Type B pancreatic cell (in vitro differentiated cells): ENCODE measurements at places on chromosomes 7 and 10.

- no peak for DNase-seq
Measured at GRCh38 chr10:34575882-34576281, 239.2 kb downstream of the PARD3 start.

DNA sequence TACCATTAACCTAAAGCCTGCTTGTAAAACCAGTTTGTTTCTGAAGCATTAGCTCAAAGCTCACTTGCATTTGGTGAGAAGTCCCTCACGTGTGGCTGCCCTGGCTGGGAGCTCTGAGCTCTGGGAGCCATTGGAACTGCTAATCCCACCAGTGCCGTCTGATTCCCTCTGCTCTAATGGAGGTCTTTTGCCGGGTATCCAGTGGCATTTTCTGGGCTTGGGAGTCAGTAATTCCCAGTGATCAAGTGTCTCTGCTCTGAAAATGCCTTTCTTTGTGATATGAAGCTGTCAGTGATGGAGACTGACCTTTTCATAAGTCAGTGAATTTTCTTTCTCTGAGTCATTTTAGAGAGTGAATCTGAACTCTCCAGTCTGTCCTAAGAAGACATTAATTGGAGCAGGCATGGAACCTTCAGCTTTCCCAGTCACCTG, 36.9 kb upstream of the FAM20C start:
- DNase-seq = no peak

- DNase-seq = no peak
Measured at GRCh38 chr7:85177316-85177715, 9.5 kb downstream of the SEMA3D start.

- no peak for DNase-seq
Measured at GRCh38 chr10:20457649-20458048, 439.5 kb downstream of the NEBL start.

DNA sequence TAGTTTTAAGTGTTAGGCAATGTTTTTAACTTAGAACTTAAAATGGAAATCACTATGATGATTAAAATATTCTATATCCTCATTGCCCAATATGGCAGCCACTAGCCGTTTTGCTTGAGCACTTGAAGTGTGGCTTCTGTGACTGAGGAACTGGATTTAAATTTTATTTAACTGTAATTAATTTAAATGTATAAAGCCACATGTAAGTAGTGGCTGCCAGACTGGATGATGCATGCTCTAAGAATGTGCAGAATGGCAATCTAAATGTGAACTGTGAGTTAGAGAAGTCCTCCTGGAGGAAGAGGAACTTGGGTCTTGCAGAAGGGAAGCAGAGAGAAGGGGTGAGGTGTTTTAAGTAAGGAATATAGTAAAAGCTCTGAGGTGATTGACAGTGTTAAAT, 451.4 kb downstream of the SUGCT start:
- DNase-seq = no peak

DNA sequence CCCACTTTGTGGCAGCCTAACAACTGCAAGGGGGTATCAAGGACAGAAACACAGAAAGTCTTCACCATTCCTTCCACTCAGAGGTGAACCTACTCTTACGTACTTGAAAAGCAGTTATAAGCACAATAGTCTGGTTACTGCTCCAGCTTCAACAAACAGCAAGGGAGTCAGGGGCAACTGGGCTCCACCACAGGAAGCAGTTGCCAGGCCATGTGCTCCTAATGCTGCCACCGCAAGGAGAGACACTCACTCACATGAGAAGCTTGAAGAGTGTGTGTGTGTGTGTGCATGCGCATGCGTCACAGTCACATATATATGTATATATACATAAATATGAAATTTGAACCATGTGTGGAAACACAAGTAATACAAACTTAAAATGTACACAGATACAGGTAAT, 65.5 kb downstream of the GRB10 start:
- no peak for DNase-seq

GRCh38 chr7:77685233-77685632, 11.0 kb upstream of the RSBN1L start:
- no peak for DNase-seq

DNA sequence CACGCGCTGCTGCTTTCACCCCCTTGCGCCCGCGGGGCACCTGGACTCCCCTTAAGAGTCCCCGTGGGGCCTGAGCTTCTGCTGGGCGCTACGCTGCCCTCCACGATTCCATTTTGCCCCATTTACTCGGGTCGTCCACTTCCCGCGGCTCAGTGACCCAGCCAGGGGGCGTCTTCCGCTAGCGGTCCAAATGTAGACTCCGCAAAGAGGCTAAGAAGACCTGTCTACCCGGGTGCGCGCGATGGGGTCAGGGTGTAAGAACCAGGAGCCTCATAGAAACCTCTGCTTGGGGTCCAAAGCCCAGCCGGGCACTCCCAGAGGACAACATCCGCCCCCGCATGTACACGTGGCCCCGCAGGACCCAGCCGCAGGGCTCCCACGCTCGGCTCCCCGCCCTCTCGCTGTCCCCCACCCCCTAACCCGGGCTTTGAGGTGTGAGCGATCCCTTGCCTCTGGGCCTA, 5.2 kb upstream of the HMX2 start:
- no peak for DNase-seq

GRCh38 chr10:50362547-50363125, 111.3 kb upstream of the ASAH2 start:
- no peak for DNase-seq

DNA sequence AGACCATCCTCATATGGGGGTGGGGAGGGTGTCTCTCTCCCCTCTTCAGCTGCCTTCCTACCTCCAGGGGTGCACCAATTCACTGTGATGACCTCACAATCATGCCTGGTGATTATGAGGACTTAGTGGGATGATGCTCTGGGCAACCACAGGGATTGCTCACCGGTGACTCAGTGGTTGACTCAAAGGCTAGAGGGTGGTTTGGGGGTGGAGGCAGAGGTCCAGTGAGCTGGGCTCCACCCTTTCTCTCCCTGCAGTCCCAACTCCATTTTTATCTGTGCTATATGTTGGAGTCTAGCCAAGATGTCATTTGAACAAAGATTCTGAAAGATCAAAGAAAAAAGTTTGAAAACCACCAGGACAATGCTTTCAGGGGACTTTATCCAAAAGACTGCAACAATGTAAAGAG, 286.9 kb downstream of the KCNMA1 start:
- no peak for DNase-seq

- DNase-seq = no peak
Measured at GRCh38 chr10:53045315-53045714, 272.7 kb upstream of the MBL2 start.

DNA sequence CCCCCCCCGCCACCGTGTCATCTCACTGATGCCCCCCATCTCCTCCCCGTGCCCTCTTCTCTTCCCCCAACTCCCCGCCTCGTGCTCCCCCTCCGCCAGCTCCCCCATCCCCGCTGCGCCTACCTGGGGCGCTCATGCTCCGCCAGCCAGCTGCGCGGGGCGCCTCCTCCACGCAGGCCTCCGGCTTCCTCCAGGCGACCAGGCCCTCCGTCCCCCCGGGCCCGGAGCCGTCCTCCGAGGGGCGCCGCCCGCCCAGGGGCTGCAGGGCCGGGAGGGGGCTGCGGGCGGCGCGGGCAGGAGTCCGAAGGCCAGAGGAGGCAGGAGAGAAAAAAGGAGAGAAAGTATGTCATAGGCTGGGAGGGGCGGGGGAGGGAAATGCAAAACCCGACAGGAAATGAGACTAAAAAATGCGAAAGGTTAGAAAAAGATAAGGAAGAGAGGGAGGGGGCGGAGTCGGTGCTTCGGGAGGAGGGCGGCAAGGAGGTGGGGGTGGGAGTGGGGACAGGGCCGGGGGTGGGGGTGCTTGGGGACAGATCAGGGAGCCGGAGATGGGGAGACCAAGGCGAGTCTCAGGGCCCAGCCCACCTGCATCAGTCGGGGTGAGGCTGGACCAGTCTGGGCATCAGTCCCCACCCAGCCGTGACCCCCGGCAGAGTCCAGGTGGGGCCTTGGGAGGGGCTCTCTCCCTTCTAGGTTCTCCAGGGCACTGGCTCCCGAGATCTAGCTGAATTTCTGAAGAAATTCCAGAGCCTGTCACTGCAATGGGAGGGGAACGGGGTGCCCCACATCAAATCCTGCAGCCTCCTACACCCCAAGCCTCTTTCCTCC, at the start of gene CARD11:
Gene CARD11 (minus strand): TSS at position 324 of the 828 bp plus-strand sequence. CDS start 85,361 bp downstream, outside the sequence.
- no peak for DNase-seq

DNA sequence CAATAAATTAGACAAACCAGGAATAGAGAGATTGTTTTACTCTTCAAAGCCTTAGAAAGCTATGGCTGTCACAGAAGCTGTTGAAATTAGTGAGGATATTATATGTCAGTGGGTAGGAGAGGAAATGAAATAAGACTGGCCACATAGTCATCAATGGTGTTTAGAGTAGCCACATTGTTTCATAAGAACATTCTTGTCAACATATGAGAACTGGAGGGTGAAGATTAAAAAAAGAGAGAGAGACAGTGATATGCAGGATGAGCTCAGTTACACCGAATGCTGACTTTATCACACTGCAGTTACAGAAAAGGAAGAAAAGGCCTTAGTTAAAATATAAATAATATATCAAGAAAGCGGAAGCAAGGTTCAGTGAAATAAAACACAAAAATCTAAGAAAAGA, 412.0 kb downstream of the CNTNAP2 start:
- no peak for DNase-seq

- no peak for DNase-seq
Measured at GRCh38 chr7:129775695-129776361, 164.3 kb downstream of the NRF1 start.

GRCh38 chr7:45938626-45939302, 17.7 kb upstream of the IGFBP3 start:
- DNase-seq = peak; percentile 58

DNA sequence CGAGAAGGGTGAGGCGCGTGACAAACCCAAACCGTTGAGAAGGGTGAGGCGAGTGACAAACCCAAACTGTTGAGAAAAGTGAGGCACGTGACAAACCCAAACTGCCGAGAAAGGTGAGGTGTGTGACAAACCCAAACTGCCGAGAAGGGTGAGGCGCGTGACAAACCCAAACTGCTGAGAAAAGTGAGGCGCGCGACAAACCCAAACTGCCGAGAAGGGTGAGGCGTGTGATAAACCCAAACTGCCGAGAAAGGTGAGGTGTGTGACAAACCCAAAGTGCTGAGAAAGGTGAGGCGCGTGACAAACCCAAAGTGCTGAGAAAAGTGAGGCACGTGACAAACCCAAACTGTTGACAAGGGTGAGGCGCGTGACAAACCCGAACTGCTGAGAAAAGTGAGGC, 25.0 kb downstream of the ESYT2 start:
- DNase-seq = no peak

DNA sequence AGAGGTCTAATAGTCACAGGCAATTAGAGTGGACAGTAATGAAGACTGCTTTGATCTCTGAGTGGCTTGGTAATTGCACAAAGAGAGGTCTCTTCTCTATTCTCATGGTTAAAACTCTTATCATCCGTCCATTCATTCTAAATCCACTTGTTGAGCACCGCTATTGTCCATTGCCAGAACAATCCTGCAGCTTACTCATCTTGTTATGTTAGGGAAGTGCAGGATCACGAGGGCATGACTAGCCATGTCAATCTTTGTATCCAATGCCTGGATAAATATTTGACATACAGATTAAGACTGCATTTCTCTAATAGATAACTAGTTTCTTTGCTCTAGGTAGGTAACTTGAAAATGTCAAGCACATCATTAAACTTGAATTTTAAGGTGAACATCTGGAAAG, 14.9 kb downstream of the SFTPD start:
- no peak for DNase-seq

GRCh38 chr10:97128039-97128492, 57.7 kb downstream of the SLIT1 start:
- DNase-seq = no peak

DNA sequence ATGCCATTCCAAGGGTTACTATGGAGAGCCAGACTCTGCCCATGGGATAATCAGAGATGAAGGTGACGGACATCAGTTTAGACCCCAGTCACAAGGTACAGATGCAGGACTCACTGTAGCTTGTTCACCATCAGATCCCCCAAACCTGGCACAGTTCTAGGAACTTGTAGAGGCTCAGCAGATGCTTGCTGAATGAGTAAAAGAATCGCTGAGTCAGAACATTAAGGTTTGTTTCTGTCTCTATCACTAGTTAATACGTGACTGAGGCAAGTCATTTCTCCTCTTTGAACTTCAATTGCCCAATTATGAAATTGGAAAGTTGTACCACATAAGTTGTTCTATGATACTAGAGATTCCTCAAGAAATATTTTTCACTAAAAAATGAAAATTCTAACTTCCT, 65.1 kb downstream of the PPP1R3C start:
- no peak for DNase-seq

DNA sequence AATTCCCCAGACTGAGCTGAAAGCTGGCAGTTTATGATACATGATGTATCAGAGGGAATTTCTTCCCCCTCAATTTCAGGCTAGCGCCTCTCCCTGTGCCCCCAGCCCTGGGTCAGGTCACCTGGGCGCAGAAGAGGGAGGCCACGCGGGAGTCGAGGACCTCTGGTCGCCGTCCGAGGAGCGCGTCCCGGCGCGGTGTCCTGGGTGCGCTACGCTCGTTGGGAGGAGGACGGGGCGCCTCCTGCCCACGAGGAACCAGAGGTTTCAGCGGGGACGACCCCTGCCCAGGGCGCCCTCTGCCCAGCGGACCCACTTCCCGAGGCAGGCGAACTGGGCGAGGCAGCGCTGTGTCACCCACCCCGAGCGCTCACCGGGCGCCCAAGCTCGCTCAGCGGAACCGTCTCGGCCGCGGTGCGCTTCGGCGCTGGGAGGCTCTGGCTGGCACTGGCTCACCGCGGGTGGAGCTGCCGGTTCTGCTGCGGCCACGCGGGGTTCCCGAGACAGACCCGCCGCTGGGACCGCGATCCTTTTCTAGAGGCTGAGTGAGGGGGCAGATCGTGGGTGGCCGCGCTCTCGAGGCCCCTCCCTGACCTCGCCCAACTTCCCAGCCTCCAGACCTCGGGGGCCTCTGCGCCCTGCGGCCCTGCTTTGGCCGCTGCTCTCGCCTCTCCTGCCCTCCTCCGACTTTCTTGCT, at the start of gene FAM237B:
Gene FAM237B (minus strand): TSS at position 504 of the 694 bp plus-strand sequence. CDS start 1,556 bp downstream, outside the sequence.
- peak; percentile 68 for DNase-seq

- no peak for DNase-seq
Measured at GRCh38 chr7:16193631-16194030, 227.7 kb downstream of the CRPPA start.

GRCh38 chr10:23478570-23478969, 39.7 kb downstream of the OTUD1 start:
- DNase-seq = no peak

GRCh38 chr10:35300063-35300699, 36.1 kb upstream of the CCNY start:
- DNase-seq = no peak

- DNase-seq = no peak
Measured at GRCh38 chr10:29886299-29886698, 173.1 kb downstream of the JCAD start.

- DNase-seq = no peak
Measured at GRCh38 chr10:118356628-118357027, 14.5 kb upstream of the FAM204A start.

GRCh38 chr7:115933471-115933870, 97.1 kb downstream of the TFEC start:
- no peak for DNase-seq

- no peak for DNase-seq
Measured at GRCh38 chr10:91709394-91709798, 76.5 kb upstream of the PPP1R3C start.

GRCh38 chr7:128307061-128307460, 36.6 kb downstream of the RBM28 start:
- no peak for DNase-seq

- DNase-seq = no peak
Measured at GRCh38 chr10:86345296-86345858, 21.2 kb downstream of the GRID1 start.
